ENCODE measurements at places on chromosomes 5 and 9. TPM values are rescaled to one million over a fixed set of nuclear protein-coding genes. Genes with fewer than 3 reads are reported as not detected.

The STC2 gene
- total RNA-seq, result 38.4 TPM

The ZNG1F gene
- total RNA-seq, result 5.6 TPM

The CYLC2 gene
- not detected for total RNA-seq

The GGTA1 gene
- total RNA-seq, result 7.4 TPM

The SLC34A1 gene
- total RNA-seq, result not detected

The SLC28A3 gene
- total RNA-seq, result under 0.01 TPM

The HAVCR2 gene
- not detected for total RNA-seq

The LCN1 gene
- not detected for total RNA-seq
